ENCODE measurements at places on chromosomes 1 and 21. TPM values are rescaled to one million over a fixed set of nuclear protein-coding genes. Genes with fewer than 3 reads are reported as not detected.

Gene HTR1D
- not detected for total RNA-seq

Gene RCSD1
- 11.7 TPM for total RNA-seq

Gene PCBP3
- total RNA-seq, result 14.3 TPM

Gene TMPRSS3
- 6.5 TPM for total RNA-seq

Gene TP73
- not detected for total RNA-seq

All from omental fat pad (tissue), 4 donors.